Kidney capillary endothelial cell (primary cell): ENCODE measurements at places on chromosomes 4 and X.

GRCh38 chr4:110612631-110613269 lies 10.1 kb downstream of the PITX2 start:
- no peak for DNase-seq

DNA sequence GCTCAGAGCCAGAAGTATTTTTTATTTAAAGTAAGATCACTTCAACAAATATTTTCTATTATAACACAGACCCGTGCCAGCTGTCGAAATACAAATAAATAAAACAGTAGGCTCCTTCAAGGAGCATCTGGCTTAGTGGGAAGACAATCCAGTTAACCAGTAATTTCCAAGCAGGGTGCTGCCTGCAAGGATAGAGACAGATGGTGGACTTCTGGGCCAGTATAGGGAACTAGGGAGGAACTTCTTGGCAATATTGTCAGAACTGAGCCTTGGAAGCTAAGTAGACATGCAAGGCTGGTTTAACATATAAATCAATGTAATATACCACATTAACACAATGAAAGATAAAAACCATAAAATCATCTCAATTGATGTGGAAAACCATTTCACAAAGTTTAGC lies 17.0 kb upstream of the MTMR1 start:
- no peak for DNase-seq

DNA sequence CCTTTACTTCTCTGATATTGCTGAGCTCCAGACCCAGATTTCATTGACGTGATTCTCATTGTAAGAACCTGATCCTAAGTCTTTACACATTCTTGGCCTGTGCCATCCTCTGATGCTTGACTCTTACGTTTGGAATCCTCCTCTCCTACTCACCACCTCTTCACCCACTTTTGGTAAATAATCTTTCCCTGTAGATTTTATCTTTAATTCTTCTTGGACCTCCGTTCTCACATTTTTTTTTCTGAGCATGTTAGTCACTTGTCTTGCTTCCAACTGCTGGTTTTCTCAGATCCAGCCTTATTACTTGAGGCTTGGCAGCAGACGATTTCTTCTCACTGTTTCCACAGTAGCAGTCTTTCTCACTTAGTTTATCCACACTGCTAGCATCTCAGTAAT lies 12.4 kb upstream of the SH3RF1 start:
- no peak for DNase-seq

DNA sequence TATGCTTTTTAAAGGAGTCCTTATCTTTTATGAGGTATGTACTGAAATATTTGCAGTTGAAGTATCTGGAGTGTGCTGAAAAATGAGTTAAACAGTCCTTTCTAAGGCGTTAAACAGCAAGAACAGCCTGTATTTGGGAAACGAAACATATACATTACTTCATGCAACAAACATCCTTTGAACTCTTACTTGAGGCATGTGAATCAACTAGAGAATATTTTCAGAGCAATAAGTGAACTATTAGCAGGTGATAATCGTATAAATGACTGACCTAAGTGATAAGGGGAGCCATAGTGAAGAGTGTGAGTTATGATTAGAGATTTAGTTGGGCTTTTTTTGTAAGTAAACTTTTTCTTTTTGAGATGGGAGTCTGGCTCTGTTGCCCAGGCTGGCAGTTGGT lies 45.9 kb upstream of the RHOH start:
- no peak for DNase-seq

- no peak for DNase-seq
Measured at GRCh38 chr4:13218326-13218958, 265.7 kb downstream of the RAB28 start.

DNA sequence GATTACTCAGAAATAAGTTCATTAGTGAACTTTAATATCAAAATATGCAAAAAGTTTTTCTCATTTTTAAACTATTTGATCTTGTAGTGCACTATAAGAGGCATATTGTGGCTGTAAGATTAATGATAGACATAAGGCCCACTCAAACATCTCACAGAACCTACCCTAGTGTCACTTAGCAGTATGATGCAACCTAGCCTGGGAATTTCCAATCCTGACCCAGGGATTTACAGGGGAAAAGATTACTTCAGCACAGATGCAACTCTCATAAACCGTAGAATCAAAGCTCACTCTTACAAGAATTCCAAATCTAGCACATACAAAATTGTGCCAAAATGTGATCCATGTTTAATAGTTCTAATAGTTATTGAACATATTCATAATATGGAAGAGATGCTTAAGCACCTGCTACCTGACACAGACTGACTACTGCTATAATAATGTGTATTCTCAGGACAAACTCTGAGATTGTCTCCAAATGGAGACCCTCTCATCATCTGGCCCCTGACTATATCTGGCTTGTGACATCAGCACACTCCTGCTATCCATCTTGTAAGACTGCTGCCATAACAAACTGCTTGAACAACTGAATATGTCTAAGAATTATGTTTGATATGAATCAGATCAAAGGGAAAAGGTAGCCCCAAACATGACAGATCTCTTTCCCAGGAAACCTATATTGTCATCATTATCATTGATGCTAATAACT lies 271.9 kb downstream of the PABPC4L start:
- DNase-seq = no peak

GRCh38 chr4:1368421-1369090 lies 21.5 kb downstream of the UVSSA start:
- no peak for DNase-seq

- DNase-seq = no peak
Measured at GRCh38 chr4:22901631-22902030, 208.9 kb downstream of the GBA3 start.

- DNase-seq = no peak
Measured at GRCh38 chr4:7610022-7610670, 175.4 kb upstream of the PSAPL1 start.

- DNase-seq = no peak
Measured at GRCh38 chr4:171583790-171584189, 229.4 kb upstream of the GALNTL6 start.

- DNase-seq = no peak
Measured at GRCh38 chrX:14927401-14927800, 54.2 kb downstream of the MOSPD2 start.

DNA sequence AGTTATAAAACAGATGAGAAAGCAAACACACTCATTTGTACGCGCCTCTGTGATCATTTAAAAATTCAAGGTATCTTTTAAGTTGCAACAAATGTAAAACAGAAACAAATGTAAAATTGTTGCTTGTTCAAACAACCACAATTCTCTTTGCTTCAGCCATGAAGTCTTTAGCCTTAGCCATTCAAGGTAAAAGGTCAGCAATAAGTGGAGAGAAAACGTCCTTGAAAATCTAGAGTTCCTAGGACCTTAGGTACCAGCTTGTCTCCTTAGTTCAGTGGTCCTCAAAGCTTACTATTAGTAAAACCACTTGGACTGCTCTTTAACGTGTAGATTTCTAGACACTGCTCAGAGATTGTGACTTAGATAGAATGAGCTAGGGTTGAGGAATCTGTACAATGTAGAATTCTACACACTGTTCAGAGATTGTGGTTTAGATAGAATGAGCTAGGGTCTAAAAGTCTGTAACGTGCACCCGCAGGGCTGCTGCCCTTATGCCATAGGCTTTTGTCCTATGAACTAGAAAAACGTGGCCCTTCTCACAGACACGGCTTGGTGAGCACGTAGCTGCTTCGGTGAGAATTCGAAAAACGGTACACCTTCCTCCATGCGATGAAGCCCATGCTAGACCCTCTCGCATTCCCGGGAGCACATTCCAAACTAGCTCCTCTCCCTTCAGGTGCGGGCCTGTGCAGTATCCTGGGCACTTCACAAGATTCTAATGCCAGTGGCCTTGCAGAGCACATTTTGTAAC lies 1.7 kb downstream of the PLAC8 start:
- DNase-seq = no peak

GRCh38 chr4:113049421-113050370 lies at the start of gene ANK2:
Gene ANK2, plus strand, starts transcription at chr4:113049653. Its CDS starts 76 bp downstream, at chr4:113049729.
- no peak for DNase-seq

DNA sequence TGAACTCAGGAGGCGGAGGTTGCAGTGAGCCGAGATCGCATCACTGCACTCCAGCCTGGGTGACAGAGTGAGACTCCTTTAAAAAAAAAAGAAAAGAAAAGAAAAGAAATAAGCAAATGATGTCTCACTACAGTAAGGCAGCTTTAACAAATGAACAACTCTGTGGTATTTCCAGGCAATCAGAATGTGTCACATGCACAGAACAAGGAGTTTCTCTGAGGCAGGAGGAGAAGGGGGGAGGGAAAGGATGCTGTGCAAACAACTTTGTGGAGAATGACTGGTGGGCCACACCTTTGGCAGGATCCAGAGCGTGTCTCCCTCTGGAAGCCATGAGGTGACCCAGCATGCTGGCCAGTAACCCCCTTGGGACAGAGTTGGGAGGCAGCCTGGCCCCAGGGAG lies 57.6 kb downstream of the RAI2 start:
- DNase-seq = no peak

DNA sequence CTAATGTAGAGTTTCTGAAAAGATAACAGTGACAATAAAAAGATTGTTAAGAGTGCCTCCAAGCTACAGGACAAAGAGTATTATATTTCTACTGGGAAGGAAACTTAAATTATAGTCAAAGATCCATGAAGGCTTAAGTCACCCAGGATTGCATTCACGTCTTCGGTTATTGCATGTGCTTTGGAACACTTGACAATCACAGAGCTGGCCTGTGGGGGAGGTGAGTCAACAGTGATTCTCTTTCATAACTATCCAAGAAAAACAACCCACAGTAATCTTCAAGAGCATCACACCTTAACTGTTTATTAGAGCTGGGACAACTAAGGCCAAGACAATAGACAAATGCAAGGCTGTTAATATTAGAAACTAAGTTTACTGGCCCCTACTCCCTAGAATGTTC lies 40.3 kb downstream of the PDGFC start:
- DNase-seq = no peak

DNA sequence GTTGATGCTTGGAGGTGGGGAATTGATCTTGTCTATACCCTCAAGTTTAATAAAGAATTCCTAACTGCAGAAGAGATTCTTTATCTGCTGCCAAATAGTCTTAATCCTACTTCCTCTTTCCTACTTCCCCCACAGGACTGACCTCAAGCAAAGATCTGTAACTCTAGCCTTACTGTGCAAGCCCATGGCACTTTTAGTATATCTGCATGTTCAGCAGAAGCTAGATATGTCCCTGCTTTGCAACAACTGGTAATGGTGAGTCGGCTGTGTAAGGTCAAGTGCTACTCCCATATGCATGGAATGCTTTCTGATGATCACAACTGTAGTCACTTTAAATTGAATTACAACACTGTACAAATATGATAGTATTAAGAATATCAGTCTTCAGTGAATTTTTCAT lies 26.3 kb upstream of the PDS5A start:
- DNase-seq = no peak

DNA sequence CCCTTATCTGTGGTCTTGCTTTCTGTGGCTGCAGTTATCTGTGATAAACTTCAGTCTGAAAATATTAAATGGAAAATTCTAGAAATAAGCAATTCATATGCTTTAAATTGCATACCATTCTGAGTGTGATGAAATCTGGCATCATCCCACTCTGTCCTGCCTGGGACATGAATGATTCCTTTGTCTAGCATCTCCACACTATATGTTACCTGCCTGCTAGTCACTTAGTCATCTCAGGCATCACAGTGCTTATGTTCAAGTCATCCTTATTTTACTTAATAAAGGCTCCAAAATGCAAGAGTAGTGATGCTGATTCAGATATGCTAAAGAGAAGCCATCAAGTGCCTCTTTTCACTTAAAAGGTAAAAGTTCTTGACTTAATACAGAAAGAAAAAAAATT lies 14.3 kb upstream of the RAB9B start:
- DNase-seq = no peak

DNA sequence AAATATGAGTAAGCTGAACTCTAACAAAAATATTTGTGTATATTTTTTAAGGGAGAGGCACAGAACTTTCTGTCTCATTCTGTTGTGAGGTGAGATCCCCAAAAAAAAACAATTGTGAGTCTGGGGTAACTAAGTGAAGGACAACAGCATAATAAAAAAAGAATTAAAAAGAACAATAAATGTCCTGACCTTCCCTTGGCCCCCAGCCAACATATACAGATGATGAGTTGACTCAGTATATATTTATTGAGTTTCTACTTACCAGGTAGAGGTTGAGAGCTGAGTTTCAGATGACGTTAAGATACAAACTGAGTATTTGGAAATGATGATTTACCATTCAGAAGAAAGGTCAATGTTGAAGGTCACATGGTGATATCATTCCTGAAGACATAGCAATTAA lies 239.5 kb downstream of the KCNIP4 start:
- no peak for DNase-seq

GRCh38 chr4:109969919-109970318 lies 57.2 kb downstream of the EGF start:
- DNase-seq = peak; percentile 85
